ENCODE measurements at places on chromosomes 1 and 21.

GRCh38 chr1:243258731-243259130, 2.9 kb downstream of the SDCCAG8 start:
- no peak for DNase-seq

GRCh38 chr1:81617308-81617967, 183.3 kb upstream of the ADGRL2 start:
- no peak for DNase-seq

- DNase-seq = no peak
Observed at GRCh38 chr1:71298633-71299032, 217.8 kb upstream of the ZRANB2 start.

DNA sequence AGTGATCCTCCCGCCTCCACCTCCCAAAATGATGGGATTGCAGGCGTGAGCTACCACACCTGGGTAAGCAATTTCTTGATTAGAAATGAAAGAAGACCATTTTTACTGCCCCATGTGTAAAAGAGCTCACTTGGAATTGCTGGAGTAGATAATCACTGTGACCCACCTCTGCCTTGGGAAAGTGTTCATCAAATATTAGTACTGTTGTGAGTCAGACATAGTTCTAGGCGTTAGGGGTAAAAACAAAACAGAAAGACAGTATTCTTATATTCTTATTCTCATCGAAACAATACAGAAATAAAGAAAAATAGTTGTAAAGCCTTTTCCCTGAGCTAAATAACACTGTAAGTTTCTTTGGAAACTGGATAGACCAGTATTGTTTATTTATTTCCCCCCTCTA, 36.2 kb downstream of the CELF3 start:
- no peak for DNase-seq

DNA sequence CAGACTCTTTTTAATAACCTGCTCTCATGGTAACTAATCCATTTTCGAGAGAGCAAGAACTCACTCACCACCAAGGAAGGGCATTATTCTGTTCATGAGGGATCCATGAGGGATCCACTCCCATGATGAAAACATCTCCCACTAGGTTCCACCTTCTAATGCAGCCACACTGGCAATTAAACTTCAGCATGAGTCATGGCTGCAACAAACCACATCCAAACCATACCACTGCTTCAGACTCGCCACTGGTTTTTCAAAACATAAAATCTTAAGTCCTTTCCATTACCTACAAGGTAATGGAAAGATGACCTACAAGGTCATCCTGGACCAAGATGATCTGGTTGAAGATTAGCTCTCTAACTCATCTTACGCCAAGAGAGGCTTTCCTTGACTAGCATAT, 405.1 kb downstream of the VAV3 start:
- DNase-seq = no peak

- DNase-seq = no peak
Observed at GRCh38 chr21:15164678-15165303, 100.0 kb upstream of the NRIP1 start.

- DNase-seq = no peak
Observed at GRCh38 chr1:107954126-107954525, 10.9 kb downstream of the VAV3 start.

- no peak for DNase-seq
Observed at GRCh38 chr1:96488777-96489176, 232.8 kb upstream of the PTBP2 start.

DNA sequence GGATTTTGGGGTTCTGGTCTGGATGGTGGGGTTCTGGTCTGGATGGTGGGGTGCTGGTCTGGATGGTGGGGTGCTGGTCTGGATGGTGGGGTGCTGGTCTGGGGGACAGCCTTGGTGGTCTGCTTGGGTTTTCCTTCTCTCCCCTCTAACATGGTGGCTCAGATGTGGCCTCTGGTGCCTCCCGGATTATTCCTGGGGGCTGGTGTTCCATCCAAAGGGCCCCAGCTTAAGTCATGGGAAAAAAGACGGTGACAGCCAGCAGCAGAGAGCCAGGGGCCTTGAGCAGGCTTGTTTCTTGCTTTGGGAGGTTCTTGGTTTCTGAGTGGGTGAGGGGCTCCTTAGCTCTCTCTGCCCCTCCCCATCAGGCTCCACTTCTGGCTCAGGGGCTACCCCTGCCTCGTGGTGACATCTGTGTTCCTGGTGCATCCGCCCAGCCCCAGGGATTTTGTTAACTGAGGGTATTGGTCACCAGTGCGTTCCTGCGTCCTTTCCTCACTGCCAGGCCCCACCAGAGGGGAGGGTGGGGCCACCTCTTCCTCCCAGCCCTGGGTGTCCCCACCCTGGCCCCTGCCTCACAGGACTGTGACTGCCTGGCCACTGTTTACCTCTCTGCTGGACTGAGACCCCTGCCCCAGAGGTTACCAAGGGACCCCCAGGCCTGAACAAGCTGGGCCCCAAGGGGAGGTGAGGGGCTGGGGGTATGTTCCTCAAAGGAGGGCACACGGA, 43.2 kb upstream of the ACTRT2 start:
- no peak for DNase-seq

GRCh38 chr1:14862114-14862771, 263.8 kb downstream of the KAZN start:
- no peak for DNase-seq

DNA sequence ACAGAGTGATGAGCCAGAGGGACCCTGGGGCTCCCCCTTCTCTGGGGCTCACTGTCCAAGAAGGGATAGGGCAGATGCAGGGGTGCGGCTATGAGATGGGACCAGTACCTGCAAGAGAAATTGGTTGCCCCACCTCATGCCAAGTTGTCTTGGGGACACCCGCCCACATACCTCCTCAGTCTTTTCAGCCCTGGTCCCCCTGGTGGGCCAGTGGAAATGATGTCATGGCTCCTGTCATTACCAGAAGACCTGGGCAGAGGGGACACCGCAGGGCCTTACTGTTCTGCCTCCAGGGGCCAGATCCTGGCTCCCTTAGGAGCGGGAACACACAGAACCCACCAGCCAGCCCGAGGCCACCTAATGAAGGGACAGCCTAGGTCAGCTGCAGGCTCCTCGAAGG, 63.2 kb downstream of the CDK18 start:
- no peak for DNase-seq

- no peak for DNase-seq
Observed at GRCh38 chr1:116861137-116861536, 48.6 kb upstream of the PTGFRN start.

GRCh38 chr1:32696041-32696440, 6.5 kb downstream of the SYNC start:
- no peak for DNase-seq

DNA sequence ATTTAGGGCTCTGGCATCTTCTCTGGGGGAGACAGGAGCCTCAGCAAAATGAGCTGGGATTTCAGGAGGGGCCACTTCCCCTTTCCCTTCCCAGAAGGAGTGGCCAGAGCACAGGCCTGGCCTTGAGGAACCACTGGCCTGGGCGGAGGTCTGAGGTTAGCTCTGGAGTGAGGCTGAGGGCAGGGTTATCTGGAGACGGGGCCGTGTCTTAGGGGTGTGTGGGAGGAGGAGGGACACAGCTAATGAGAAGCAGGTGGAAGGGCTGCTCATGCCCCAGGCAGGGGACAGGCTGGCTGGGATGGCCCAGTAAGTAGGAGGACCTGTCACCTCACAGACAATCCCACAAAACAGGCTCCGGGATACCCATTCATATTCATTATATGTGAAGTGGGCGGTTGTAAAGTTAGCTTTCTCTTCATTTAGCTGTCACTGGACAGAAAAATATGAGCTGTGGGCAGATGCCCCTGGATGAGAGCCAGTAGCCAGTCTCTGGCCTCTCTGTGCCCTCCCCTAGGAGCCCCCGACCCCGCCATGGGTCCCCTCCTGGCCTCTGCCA, 12.4 kb downstream of the ALX3 start:
- DNase-seq = no peak

DNA sequence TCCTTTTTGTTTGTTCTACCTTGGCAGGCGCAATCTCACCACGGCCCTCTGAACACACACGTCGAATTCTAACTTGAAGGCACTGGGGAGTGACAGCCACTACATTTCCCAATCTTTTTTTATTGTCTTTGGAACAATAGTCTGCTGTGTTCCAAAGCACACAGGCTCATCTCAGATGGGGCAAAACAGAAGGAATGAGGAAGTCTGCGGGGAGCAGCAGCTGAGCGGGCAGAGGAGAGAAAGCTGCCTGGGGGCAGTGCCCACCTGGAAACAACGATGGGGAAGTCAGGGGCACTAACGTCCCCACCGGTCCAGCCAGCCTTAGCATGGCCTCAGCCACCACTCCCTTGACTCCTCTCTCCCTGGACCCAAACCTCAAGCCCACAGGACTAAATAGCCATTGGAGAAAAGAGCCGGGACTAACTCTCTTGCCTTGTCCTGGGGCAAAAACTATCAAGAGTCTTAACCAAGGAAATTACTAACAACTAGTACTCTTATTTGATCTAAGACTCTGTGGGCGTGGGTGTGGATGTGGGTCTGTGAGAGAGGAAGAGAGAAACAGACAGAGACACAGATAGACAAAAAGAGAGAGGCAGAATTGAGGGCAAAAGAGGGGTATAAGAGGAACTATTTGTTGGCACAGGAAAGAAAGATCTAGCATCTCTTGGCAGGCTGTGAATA, 34.2 kb downstream of the SYF2 start:
- DNase-seq = no peak

All from stimulated activated CD4-positive, alpha-beta T cell treated with anti-CD3 and anti-CD28 coated beads, Interleukin-2, amount 100 ng/mL, for 48 hours (primary cell).